CD14-positive monocyte (primary cell): ENCODE measurements at places on chromosomes 4 and X. TPM values are rescaled to one million over a fixed set of nuclear protein-coding genes. Genes with fewer than 3 reads are reported as not detected.

The HOPX gene
- polyA plus RNA-seq: 0.39 TPM

The ACE2 gene
- not detected in 2 replicates for polyA plus RNA-seq

The ARMCX2 gene
- 0.42 and 0.61 TPM in 2 replicates for polyA plus RNA-seq

The UBE2A gene
- 91.4 TPM for polyA plus RNA-seq

The ADH1C gene
- polyA plus RNA-seq: not detected

The CPLX1 gene
- not detected for polyA plus RNA-seq

The SHOX gene
- polyA plus RNA-seq: not detected in 2 replicates

DNA sequence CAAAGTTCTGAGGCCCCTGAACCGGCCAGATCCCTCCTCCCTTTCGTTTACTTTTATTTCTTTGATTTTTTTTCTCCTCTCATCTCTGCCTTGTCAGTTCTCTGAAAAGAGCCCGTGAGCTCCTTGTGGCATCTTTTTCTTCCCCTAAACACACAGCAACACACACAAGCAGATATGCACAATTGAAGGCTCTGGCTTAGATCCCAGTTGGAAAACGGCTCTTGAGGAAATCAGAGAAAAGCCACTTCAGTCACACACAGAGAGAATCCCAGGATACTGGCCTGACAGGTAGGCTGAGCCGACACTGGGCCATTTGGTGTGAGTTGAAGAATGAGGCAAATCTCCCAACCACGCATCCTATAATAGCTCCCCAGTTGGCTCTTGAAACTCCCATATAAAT, 12.9 kb downstream of the DIPK2B start:
- peaks cover 30% of the 10 kb centered on the region for H3K4me1 ChIP-seq
- H3K27ac ChIP-seq: no peak overlapping the region
- DNase-seq: no peak
- peak overlapping the region; percentile 77 for H3K4me3 ChIP-seq

DNA sequence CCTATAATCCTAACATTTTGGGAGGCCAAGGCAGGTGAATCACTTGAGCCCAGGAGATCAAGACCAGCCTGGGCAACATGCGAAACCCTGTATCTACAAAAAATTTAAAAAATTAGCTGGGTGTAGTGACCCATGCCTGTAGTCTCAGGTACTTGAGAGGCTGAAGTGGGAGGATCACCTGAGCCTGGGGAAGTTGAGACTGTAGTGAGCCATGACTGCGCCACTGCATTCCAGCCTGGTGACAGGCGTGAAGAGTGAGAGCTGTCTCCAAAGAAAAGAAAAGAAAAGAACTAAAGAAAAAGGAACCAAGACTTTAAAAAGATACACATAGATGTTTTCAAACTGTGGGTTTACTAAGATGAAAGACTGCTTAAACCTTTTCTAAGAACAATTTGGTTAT, 129.0 kb downstream of the SPCS3 start:
- no peak overlapping the region for H3K27ac ChIP-seq
- H3K36me3 ChIP-seq: no peaks in the 10 kb centered on the region
- DNase-seq: no peak

DNA sequence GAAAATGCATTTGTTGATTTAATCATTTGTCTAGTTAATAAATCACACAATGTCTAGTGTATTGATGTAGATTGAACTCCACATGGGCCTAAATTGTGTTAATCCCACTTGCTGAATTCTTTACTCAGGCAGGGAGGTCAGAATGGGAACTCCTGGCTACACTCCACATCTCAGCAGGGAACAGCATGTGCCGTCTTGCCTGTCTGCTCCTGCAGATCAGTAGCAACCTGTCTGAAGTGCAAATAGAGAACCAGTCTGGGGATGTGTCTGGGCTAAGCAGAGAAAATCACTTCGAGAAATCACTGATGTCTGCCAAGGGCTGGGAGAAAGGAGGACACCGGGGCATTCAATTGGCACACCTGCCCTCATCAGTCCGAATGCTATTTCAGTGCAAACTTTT, 16.5 kb upstream of the MXRA5 start:
- H3K27ac ChIP-seq: no peak overlapping the region
- no peaks in the 10 kb centered on the region for H3K4me1 ChIP-seq
- no peak for DNase-seq
- H3K27me3 ChIP-seq: no peaks in the 10 kb centered on the region

GRCh38 chr4:1758306-1759121, 34.6 kb upstream of the FGFR3 start:
- peaks cover 4% of the 10 kb centered on the region for H3K4me1 ChIP-seq
- no peak for DNase-seq
- H3K27me3 ChIP-seq: no peaks in the 10 kb centered on the region

DNA sequence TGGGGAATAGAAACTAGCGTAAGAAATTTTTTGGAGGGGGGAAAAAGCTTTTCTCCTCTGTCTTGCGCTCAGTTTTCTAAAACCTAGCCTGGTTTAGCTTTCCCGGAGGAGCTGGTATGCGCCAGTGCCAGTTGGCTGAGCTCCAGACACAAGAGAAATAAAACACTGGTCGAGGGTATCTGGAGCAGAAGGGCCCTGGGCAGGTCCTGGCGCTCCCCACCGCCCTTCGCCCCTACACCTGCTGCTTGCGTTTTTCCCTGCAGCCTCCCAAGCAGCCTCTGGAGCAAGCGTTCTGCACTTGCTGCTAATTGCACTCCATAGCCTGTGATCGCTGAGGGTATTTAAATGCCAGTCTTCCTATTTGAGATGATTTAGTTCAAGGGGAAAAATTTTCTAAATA, 816 bp downstream of the EREG start:
- no peaks in the 10 kb centered on the region for H3K27me3 ChIP-seq
- H3K36me3 ChIP-seq: no peaks in the 10 kb centered on the region
- H3K27ac ChIP-seq: no peak overlapping the region
- no peak for DNase-seq

DNA sequence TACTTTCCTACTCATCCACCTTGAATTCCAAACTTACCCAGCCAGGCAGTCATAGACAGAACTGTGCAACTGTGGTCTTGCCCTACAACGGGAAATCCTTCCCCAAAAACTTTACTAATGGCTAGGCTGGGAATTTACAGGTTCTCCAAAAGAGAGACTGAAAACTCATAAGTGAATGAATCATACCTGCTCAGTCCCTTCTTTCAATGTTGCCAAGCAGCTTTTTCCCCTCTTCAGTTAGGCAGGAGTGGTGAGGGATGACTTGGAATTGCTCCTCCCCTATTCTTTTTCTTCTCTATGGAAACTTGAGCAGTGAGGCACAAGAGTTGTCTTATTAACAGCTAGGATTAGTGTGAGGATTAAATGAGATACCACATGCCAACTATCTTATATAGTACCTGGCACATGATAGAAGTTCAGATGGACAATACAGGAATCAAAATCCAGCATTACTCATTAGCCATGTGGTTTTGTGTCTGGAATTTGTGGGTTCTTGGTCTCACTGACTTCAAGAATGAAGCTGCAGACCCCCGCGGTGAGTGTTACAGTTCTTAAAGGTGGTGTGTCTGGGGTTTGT, 105.9 kb downstream of the TEX13A start:
- no peak for DNase-seq
- no peaks in the 10 kb centered on the region for H3K27me3 ChIP-seq
- H3K27ac ChIP-seq: no peak overlapping the region
- no peaks in the 10 kb centered on the region for H3K4me1 ChIP-seq
- no peak overlapping the region for H3K4me3 ChIP-seq
- no peaks in the 10 kb centered on the region for H3K36me3 ChIP-seq

DNA sequence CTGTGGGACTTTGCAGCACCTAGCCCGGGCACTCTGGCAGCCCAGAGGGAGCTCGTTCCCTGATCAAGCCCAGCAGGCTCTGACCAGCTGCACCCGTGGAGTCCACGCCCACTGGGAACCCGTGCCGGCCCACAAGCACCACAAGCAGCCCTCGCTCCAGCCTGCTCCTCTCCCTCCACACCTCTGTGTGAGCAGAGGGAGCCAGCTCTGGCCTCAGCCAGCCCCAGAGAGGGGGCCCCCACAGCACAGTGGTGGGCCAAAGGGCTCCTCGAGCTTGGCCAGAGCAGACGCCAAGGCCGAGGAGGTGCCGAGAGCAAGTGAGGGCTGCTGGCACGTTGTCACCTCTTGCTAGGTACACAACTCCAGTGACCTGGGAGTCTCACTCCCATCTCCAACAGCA, 5.1 kb upstream of the UGT2A1 start:
- no peaks in the 10 kb centered on the region for H3K27me3 ChIP-seq
- H3K36me3 ChIP-seq: no peaks in the 10 kb centered on the region
- DNase-seq: no peak
- H3K4me1 ChIP-seq: no peaks in the 10 kb centered on the region
- no peak overlapping the region for H3K4me3 ChIP-seq

DNA sequence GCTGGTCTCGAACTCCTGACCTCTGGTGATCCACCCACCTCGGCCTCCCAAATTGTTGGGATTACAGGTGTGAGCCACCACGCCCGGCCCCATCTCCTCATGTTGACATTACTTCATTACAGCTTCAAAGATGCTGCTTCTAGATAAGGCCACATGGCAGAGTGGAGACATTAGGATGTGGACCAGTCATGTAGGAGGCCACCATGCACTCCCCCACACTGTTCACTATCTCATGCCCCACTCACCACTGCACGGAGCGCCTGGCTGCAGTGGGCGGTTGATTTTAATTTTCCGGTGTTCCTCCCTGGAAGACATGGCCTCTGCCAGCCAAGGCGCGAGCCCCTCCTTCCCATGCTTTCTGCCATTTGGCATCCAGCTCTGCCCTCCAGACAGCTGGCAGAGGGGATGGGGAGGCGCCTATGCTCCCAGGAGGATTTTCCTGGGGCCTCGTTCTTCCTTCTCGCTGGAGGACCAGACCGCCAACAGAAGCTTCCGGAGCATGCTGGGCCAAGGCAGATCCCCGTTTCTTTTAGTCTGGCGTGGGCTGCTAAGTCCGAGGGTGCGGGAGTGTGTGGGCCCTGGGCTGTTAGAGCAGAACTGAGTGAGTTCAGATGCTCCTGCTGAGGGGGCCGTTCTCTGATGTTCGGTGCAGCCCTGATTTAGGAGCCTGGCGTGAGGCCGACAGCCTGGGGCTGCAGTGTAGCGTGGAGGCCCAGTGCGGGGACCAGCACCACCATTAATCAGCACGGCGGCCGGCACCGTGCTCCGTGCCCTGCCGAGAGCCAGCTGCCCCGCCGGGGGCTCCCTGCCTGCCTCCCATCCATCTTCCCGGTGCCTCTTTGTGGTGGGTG, 93.1 kb downstream of the SORCS2 start:
- H3K27me3 ChIP-seq: no peaks in the 10 kb centered on the region
- DNase-seq: no peak
- H3K27ac ChIP-seq: no peak overlapping the region
- H3K36me3 ChIP-seq: no peaks in the 10 kb centered on the region

DNA sequence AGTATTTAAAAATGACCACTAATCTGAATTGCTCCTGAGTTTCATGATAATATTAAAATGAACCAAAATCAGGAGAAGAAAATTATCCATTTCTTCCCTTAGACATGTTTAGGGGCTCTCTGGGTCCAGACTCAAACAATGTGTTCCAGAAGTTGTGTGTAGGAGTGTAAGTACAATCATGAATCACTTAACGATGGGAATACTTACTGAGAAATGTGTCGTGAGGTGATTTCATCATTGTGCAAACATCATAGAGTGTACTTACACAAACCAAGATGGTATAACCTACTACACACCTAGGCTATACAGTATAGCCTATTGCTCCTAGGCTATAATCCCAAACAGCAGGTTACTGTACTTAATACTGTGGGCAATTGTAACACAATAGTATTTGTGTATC, 74.8 kb downstream of the STPG2 start:
- H3K27ac ChIP-seq: no peak overlapping the region
- H3K36me3 ChIP-seq: no peaks in the 10 kb centered on the region
- DNase-seq: no peak
- H3K27me3 ChIP-seq: no peaks in the 10 kb centered on the region

DNA sequence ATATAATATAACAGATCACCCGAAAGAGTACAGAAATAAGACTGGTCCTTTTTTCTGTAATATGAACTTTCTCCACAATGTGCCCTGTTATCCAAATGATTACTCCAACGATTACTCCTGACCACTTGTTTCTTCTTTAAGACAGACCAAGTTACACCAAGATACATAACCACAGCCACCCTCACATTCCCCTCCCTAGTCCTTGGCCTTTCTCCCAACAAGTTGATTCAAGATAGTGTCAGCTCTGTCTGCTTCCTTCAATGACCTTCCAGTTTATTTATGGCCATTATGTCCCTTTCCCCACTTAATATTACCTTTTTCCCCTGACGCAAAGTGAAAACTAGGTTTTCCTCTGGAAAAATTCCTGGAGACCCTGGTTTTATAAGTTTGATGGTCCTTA, 397.2 kb downstream of the FAM47B start:
- H3K4me1 ChIP-seq: no peaks in the 10 kb centered on the region
- no peak overlapping the region for H3K4me3 ChIP-seq
- no peaks in the 10 kb centered on the region for H3K27me3 ChIP-seq
- no peak for DNase-seq
- H3K36me3 ChIP-seq: no peaks in the 10 kb centered on the region

DNA sequence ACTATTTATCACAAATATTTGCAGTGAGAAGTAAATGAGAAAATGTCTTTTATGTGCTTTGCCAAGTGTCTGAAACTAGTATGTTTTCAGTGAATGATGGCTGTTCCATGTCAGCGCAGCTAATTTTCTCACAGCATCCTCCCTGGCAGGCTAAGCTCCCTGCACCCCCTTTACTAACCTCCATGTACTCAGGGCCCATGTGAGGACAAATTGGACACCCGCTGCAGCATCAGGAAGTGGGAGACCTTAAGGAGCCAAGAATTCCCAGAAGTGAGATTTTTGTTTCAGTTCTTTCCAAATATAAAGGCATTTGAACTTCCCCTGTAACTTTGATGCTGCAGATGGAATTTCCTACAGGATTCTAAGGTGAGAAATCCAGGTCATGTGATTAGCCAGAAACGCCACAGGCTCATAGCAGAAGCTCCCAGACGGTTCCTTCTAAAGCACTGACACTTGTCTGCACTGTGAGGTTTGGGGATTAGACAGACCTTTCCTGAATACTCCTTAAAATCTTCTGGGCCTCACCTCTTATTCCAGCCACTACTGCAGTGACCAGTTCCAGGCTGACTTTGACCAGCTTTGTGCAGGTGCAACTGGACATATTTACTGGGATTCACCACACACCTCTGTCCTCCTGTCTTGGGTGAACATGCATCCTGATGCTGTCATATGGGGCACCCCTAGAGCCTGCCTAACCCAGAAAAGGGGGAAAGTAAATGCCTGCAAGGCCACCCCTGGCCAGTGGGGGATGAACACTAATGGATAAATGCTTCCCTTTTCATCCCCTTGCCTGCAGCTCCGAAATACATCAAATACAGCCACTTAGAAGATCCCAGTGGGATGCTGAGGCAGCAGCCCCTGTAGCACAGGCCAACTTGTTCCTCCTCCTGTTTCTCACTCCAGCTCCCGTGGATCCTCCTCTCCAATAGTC, 45.9 kb downstream of the LGI2 start:
- no peak overlapping the region for H3K27ac ChIP-seq
- no peak overlapping the region for H3K4me3 ChIP-seq
- no peak for DNase-seq
- no peaks in the 10 kb centered on the region for H3K36me3 ChIP-seq
- H3K27me3 ChIP-seq: no peaks in the 10 kb centered on the region
- peaks cover 9% of the 10 kb centered on the region for H3K4me1 ChIP-seq

GRCh38 chr4:960636-961350, 12.6 kb downstream of the DGKQ start:
- peaks cover 92% of the 10 kb centered on the region for H3K36me3 ChIP-seq
- no peak overlapping the region for H3K27ac ChIP-seq
- no peaks in the 10 kb centered on the region for H3K27me3 ChIP-seq
- no peak for DNase-seq

GRCh38 chrX:16914058-16914457, 32.4 kb upstream of the REPS2 start:
- peak overlapping the region; percentile 56 for H3K27ac ChIP-seq
- no peak overlapping the region for H3K4me3 ChIP-seq
- H3K36me3 ChIP-seq: no peaks in the 10 kb centered on the region
- H3K27me3 ChIP-seq: no peaks in the 10 kb centered on the region
